ENCODE measurements at places on chromosomes 2 and 18.

- DNase-seq = no peak
Measured at GRCh38 chr18:2395427-2396161, 175.7 kb downstream of the METTL4 start.

DNA sequence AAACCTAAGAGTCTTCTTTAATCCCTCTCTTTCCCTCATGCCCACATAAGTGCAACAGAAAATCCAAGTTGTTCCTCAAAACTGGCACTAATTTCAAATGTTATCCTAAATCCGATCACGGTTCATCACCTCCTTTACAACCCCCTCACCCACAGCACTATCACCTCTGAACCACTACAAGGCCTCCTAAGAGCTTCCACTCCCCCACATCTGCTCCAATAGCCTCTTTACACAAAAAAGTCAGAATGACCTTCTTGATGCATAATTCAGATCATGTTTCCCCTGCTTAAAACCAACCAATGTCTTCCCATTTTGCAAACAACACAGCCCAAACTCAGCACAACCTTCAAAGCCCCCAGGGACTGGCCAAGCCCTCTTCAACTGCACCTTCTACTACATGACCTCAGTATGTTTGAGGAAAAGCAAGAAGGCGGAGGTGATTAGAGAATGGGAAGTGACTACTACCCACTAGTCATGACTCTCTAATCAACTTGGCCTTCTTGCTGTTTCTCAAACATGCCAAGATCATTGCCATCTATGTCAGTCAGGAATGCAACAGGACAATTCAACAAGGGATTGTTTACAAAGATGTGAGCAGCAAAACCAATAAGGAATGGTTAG is 34.6 kb upstream of the GCC2 start:
- DNase-seq = no peak

- no peak for DNase-seq
Measured at GRCh38 chr2:171807831-171808393, 86.1 kb downstream of the SLC25A12 start.

GRCh38 chr18:25061395-25061794 is 290.6 kb downstream of the ZNF521 start:
- no peak for DNase-seq

GRCh38 chr18:31206787-31207381 is 44.2 kb upstream of the DSC1 start:
- peak; percentile 51 for DNase-seq

GRCh38 chr18:74286106-74286855 is 5.5 kb downstream of the CYB5A start:
- peak; percentile 52 for DNase-seq

GRCh38 chr2:136051001-136051724 is 65.7 kb upstream of the DARS1 start:
- DNase-seq = no peak
